Astrocyte of the cerebellum (primary cell): ENCODE measurements at places on chromosomes 5 and 9.

- DNase-seq, result no peak
Observed at GRCh38 chr9:130263601-130264413, 1.8 kb upstream of the HMCN2 start.

DNA sequence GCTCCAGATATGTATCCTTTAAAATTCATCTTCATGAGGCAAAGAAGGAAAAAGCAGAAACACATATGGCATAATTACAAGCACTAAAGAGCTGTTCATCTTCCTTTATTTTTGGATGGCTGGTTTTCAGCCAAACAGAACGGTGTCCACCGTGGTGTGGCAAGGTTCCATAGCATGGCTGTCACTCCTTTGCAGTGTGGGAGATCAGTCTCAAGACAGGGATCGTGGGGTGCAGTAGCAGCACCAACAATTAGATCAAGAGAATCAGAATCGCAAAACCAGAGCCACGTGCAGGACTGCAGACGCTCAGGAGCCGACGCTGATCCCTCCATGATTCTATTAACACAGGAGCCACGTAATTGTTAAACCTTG is 79.5 kb downstream of the SEMA4D start:
- no peak for DNase-seq

- DNase-seq, result no peak
Observed at GRCh38 chr5:38718771-38719391, 126.9 kb upstream of the OSMR start.

- no peak for DNase-seq
Observed at GRCh38 chr5:113053511-113053995, 77.0 kb downstream of the DCP2 start.

GRCh38 chr5:63233361-63233760 is 654.7 kb downstream of the LRRC70 start:
- no peak for DNase-seq

- no peak for DNase-seq
Observed at GRCh38 chr5:45491368-45491767, 204.8 kb downstream of the HCN1 start.

- DNase-seq, result no peak
Observed at GRCh38 chr9:113580041-113580953, 116.8 kb downstream of the RGS3 start.

GRCh38 chr9:71638627-71639026 is 129.7 kb downstream of the CEMIP2 start:
- no peak for DNase-seq

DNA sequence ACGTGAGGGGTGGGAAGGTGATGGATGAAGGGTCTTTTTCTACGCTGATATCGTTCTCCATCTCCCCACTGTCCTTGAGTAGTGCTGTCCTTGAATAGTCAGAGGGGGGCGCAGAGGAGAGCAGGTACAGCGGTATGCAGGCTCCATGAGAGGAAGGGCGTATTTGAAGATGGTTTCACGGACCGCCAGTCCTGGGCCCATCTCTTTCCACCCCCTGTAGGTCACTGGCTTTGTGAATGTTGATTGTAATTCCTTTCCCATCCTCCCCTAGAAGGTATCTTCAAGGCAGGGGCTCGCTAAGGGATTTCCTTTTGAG is 40.8 kb upstream of the DAB2IP start:
- DNase-seq, result no peak

DNA sequence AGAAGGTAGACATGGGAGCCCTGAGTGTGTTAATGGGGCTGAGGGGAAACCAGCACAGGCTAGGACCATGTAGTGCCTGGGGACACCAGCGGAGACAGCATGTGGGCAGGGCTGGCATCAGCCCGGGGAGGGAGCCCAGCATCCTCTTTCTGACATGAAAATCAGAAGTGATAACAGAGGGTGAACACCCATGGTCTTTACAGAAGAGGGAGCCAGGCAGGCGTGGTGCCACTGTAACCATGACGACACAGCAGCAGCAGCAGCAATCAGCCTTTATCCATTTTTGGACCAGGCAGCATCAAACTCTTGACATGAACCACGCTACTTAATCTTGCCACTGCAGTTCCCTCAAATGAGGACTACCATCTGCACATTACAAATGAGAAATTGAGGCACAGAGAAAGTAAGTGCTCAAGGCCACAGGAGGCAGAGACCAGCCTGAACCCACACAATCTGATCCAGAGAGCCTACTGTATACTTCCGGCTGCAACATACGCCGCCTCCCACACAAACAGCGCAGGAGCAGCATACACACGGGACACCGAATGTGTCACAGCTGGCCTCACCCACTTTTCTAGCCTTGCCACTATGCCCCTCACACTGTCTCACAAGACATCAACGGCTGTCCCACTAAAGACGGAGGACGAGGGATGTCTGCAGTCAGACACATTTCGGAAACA is 23.8 kb downstream of the CAMSAP1 start:
- DNase-seq, result no peak

DNA sequence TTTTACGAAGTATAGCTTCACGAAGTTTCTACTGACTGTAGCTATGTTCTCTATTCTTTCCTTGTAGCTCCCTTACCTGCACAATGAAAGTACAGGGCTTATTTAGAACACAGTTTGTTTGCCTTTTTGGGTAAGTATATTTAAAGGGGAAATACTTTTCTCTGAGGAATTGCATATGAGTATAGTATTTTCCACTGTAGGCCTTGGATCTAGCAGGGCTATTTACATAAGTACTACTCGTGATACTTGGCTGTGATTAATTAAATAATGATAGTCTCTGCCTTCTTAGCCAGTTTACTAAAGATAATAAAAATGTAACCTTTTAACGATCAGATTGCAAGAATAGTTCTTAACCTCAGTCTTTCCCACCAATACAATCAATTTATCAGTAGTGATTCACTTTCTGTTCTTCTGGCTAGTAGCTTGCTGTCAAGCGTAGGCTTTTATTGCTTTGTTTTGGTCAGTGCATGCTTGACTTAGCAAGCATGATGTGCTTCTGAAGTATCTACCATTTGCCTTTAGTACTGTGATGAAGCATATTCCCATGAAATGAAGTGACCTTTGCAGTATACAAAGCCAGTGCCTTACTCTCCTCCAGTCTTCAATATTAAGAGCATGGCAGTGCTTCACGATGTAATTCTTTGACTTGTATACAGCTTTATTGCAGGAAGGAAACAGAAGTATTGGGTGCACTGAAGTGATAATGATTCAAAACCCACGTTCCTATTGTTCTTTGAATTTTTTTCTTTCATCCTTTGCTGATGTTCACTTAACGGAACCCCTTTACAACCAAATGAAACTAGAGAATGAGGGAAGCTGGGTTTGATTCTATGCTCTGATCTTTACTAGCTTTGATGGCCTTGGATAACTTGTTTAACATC is 64.2 kb downstream of the SLC44A1 start:
- no peak for DNase-seq

DNA sequence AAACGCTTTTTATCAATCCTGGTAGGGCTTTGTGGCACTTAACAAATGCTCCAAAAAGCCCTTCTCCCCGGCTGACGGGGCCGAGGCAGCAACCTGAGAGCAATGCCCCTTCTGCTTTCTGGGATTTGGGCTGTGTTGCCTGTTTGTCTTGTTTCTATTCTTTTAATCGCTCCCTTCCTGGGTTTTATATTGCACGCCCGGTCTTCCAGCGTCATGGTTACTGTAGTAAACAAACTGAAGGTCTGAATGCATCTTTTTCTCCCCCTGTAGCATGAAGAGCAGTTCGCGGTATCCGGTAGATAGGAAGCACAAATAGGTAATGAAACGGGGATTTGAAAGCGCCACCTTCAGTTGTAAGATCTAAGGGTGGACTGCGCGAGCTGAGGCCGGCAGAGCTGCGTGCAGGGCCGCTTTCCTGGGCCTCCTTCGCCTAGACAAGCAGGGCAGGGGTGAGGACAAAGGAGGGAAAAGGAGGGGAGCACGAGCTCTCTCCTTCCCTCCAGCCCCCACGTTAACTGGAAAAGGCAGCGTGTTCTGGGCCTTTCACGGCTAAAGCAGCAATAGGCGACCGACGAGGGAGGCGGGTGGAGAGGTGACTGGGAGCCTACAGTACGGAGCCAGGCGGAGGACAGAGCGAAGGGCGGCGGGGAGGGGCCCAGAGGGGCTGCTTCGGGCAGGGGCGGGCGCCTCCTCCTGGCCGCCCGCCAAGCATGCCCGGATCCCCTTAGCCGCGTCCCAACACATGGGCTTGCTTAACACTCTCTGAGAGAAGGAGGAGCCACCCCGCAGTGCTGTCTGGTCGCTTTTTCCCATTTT is 49.3 kb upstream of the ZNF366 start:
- DNase-seq, result peak; percentile 32

GRCh38 chr5:113145757-113146387 is 169.3 kb downstream of the DCP2 start:
- DNase-seq, result no peak

DNA sequence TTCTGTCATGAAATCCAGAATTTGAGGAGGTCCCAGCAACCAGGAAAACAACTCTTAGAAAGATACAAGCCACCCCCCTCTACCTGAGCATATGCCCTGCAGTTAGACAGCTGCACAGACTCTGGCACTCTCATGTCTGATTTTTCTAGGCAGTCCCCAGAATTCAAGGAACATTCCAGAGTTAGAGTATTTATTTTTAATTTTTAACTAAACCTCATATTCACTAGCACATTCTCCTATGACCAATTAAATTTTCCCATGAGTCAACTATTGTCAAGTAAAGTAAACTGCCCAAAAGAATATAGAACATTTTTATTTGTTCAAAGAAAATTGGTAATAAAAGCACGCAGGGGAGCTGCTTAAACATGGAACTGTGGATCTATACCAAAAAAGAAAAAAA is 490.5 kb upstream of the SEMA6A start:
- no peak for DNase-seq

GRCh38 chr5:74248576-74248975 is 392.0 kb downstream of the ENC1 start:
- DNase-seq, result no peak

- DNase-seq, result no peak
Observed at GRCh38 chr9:75333624-75334023, 245.3 kb downstream of the OSTF1 start.

DNA sequence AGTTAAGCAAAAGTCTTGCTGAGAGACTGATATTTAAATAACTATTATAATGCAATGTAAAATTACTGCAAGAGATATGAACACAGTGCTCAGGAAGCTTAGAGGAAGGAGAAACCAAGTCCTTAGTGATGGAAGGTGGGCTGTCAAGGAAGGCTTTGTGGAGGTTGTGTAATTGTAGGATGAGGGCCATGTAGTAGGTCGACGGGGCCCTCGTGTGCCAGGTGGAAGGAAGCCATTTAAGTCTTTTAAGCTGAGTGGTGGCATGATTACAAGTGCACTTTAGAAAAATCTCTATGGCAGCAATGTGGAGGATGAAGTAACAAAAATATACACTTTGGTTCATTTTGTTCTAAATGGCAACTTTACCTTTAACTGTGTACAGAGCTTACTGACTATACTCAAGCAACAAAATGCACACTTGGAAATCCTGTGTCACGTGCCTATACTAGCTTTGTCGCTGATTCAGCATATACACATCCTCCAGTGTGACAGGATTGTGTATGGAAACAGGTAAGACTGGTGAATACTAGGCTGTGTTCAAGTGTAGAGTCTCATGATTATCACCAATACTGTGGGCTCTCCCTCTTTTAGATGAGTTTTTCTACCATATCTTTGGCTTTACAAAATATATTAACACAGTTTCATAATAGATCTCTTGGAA is 78.6 kb downstream of the TMC1 start:
- DNase-seq, result no peak

DNA sequence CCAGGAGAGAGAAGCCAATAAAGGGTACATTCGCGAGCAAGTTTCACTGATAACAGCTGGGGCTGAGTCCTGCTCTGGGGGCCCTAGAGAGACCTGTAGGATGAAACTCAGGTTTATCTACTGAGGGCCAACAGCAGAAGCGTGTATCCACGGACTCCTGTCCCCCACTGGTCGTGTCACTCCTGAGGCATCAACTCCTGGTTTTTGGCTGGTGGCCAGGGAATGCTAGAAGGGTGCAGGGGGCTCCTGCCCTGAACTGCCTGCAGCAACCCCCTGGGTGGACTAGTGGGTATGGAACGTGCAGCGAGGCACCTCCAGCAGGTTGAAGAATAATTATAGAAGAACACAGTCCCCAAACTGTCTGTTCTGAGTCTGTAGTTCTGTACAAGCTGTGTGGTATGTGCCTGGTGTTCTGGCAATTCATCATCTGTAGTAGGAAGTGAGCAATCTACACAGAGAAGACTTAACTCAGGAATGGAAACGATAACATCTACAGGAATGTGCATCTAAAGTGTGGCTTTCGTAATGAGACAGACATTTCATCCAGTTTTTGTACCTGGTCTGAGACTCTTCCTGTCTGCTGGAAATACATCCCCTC is 64.5 kb upstream of the GNA14 start:
- peak; percentile 70 for DNase-seq

DNA sequence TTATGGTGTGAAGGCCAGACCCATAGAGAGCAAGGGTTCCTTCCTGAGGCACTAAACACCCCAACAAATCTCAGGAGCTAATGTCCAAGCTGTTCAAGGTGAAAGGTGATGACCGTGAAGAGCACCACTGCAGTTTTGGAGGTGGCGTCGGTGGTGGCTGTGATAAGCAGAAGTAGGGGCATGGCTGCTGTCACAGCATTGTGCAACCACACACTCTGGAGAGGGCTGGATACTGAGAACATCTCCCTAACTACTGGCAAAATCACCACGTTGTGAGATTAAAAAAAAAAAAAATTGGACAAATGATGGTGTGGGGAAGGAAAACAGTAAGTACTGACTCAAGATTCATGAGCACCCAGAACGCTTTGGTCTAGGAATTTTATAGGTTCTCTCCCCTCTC is 156.5 kb downstream of the PJA2 start:
- no peak for DNase-seq

- no peak for DNase-seq
Observed at GRCh38 chr5:157530226-157530972, 45.2 kb downstream of the ADAM19 start.

DNA sequence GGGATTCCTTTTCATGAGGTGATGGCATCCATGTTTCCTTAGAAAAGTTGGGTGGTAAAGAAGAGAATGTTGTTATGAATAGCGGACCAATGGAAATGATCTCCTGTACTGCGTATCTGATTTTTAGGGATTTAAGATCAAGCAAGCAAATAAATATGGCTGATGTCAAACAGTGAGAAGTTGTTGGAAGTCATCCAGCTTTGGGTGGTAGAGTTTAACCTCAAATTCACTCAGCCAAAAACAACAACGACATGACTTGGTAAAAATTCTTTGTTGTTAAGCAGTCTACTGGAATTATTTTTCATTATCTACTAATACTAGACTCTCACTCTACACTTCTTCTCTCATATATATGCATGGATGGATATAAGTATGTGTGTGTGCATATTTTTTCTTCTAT is 426.5 kb downstream of the CTNND2 start:
- DNase-seq, result peak; percentile 83
